WTC11 (cell line): ENCODE measurements at places on chromosomes 4 and X.

- no peak for DNase-seq
Measured at GRCh38 chr4:1298461-1298860, 8.8 kb downstream of the MAEA start.

GRCh38 chr4:6852582-6852981 is 57.0 kb upstream of the TBC1D14 start:
- DNase-seq = no peak

- no peak for DNase-seq
Measured at GRCh38 chr4:24208691-24209090, 318.8 kb upstream of the PPARGC1A start.

DNA sequence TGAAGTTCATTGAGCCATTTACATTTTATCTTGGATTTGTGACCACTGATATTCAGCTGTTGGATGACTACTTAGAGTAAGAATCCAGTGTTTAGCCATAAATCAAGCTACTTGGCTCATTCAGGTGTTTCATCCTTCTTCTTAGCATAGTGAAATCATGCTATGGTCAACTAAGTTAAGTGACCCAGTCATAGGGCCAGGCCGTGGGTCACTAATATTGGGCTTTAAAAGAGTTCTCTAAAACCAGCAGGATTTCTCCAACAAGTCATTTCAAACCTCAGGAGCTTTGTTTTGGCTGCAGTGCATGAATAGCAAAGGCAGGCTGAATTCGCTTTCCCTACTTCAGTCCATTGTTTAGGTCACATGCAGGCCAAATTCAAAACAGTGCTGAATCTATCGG is 181.0 kb downstream of the MAML3 start:
- no peak for DNase-seq

- DNase-seq = no peak
Measured at GRCh38 chrX:150184491-150184890, 178.6 kb upstream of the MAMLD1 start.

DNA sequence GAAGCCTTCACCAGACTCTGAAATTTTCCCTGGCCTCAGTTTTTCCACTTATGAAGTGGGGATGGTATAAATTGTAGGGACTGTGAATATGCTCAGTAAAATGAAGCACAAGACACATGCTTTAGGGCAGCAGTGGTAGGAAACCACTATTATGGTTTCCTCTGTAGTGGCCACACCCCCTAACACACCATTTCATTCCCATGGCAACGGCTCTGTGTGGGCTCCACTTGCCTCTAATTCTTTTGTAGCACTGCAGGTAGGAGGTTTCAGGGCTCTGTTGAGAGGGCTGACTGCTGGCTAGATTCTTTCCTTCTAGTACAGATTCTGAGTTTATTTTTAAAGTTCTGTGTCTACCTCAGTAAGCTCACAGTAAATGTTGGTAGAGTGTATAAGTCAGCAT is 3.5 kb upstream of the VMA21 start:
- DNase-seq = peak; percentile 18
